Left ventricle myocardium inferior (tissue), 1 donor: ENCODE measurements at places on chromosomes 3 and 15.

- DNase-seq: peak; percentile 80
Observed at GRCh38 chr3:13648060-13649001, 99.4 kb downstream of the FBLN2 start.

- DNase-seq: no peak
Observed at GRCh38 chr3:172112734-172113120, 73.3 kb downstream of the FNDC3B start.

- DNase-seq: no peak
Observed at GRCh38 chr3:44969154-44969827, 6.7 kb downstream of the ZDHHC3 start.

GRCh38 chr15:36161771-36162212 lies 417.6 kb upstream of the CDIN1 start:
- DNase-seq: peak; percentile 14

DNA sequence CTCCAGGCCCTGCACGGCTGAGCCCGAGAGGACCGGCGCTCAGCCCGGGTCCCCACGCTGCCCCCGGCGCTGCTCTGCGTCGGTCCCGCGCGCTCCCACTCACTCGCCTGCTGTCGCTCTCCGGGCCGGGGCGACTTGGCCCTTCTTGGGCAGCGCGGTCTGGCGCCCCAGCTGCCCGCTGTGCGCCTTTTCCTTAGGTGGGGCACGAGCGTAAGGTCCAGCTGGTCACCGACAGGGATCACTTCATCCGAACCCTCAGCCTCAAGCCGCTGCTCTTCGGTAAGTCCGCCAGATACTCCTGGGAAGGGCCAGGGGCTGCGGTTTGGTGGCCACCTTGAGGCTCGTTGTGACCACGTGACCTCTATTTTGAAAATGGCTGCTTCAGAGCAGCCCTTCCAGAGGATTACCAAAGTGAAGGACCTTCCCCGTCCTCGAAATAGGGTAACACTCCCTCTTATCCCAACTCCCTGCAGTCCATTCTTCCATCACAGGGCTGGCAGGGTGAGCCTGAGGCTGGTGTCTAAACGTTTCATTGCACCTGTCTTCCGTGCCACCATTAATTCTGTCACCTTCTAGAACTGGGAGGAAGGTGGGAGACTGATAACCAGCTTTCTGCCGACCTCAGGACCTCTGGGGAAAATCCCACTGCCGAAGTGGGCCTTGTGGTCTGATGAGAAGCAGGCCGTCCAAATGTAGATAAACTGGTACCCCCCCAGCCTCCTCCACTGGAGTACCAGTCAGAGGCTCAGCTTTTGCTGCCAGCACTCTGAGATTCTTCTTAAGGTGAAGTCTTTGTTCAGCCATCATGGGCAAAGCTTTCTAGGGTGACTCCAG lies 812 bp downstream of the P4HTM start:
- no peak for DNase-seq

DNA sequence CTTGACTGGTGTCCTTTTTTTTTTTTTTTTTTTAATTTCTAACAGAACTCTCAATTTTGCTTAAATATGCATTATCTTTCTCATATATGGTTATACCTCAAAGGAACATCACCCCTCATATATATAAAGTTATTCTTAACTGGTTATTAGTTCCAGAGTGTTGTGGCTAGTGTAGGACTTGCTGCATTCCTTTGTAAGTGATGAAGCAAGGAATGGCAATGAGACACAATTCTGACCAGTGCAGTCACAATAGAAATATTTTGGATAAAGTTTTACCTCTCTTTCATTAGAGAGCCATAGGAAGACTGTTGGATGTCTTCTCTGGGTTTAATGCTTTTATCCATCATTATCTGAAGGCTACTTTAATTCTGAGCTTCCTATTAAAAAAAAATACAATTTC lies 75.5 kb upstream of the CBLB start:
- no peak for DNase-seq

GRCh38 chr3:114700637-114701234 lies 406.9 kb downstream of the TIGIT start:
- no peak for DNase-seq

DNA sequence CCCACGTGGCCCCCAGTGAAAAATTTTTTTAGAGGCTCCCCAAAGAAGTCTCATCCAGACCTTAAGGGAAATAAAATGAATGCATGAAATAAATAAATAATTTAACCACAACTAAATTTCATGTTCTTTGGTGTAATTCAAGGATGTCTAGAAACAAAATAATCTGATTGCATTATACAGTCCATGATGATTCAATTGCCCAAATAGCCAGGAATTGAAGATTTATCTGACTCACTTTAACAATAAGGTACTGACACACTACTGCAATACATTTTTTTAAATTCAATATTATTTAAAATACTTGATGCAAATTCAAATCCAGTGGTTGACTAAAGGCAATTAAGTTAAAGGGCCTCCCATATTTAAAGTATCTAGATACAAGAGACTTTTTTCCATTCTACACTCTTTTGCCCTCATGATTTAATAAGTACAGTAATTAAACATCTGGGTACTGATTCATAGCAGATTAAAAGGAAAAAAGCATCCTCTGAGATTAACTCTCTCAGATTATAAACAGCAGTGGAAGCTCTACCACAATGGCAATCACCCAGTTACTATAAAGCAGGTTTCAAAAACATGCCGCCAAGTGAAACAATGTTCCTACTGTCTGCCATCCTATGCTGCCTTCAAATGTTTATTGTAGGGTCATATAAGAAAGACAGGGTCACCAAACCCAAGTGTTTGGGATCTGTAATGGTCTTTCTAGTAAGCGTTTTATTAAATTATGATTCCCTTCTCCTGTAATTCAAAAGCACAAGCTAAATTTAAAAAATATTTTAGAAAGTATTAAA lies 9.9 kb downstream of the UQCC5 start:
- no peak for DNase-seq
